ENCODE measurements at places on chromosomes 12 and 14. TPM values are rescaled to one million over a fixed set of nuclear protein-coding genes. Genes with fewer than 3 reads are reported as not detected.
A peak's percentile ranks its signal among the peaks of the same experiment; 100 is the strongest.

- H3K36me3 ChIP-seq = no peaks in the 10 kb centered on the region
- H3K27ac ChIP-seq = no peak overlapping the region
- H3K27me3 ChIP-seq = no peaks in the 10 kb centered on the region
- no peak for DNase-seq
- H3K4me1 ChIP-seq = no peaks in the 10 kb centered on the region
- no peak overlapping the region for H3K4me3 ChIP-seq
These were observed 628 bp downstream of the MEG3 start for GRCh38 chr14:100826391-100827100.

Gene NANOG
- polyA plus RNA-seq = not detected

Gene HOXC10
- not detected for polyA plus RNA-seq

Gene COCH
- 0.20 TPM for polyA plus RNA-seq

Gene ALKBH1
- polyA plus RNA-seq = 6.2 TPM

DNA sequence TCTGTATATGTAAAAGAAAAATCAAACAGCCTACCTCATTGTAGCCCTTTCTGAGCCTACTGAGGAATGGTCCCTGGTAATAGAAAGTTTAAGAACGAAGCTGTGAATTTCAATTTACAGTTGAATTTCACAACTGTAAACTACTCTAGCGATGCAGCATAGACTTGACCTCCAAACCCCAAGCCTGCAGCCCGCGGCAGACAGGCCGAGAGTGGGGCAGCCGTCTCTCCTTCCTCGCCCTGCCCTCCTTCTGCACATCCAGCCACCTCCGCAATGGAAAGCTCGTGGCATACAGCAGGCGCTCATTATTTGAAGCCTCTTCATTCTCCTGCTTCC is 15.3 kb downstream of the RNASE2 start:
- H3K4me3 ChIP-seq = peak overlapping the region; percentile 92
- H3K36me3 ChIP-seq = no peaks in the 10 kb centered on the region
- H3K27me3 ChIP-seq = peaks cover 6% of the 10 kb centered on the region
- no peak for DNase-seq

- H3K4me3 ChIP-seq = no peak overlapping the region
- DNase-seq = no peak
- H3K27ac ChIP-seq = no peak overlapping the region
- no peaks in the 10 kb centered on the region for H3K36me3 ChIP-seq
These were observed 128.5 kb upstream of the FRMD6 start for GRCh38 chr14:51523243-51523642.

DNA sequence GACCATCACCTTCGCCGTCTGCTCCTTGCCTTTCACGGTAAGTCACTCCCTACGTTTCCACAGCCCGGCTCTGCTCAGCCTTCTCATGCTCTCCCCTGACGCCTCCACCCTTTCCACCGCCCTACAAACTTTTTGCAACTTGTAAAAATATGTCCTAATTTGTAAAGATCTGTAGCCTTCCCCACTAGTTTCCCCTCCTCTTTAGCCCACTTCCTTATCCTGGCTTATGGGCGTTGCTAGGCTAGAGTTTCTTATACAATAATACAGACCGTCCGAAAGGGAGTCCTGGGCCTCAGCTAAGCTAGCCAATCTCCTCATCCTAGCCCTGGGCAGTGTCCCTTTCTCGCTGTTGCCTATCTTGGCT is 1.2 kb downstream of the PTGER2 start:
- DNase-seq = peak; percentile 44
- peaks cover 20% of the 10 kb centered on the region for H3K36me3 ChIP-seq
- H3K27me3 ChIP-seq = peaks cover 11% of the 10 kb centered on the region
- H3K4me3 ChIP-seq = peak overlapping the region; percentile 98
- H3K4me1 ChIP-seq = peaks cover 67% of the 10 kb centered on the region

- no peak for DNase-seq
- H3K36me3 ChIP-seq = no peaks in the 10 kb centered on the region
- H3K4me1 ChIP-seq = no peaks in the 10 kb centered on the region
- no peak overlapping the region for H3K27ac ChIP-seq
- peaks cover 1% of the 10 kb centered on the region for H3K27me3 ChIP-seq
These were observed 113.2 kb downstream of the MSRB3 start for GRCh38 chr12:65391711-65392110.

Gene GLTP
- polyA plus RNA-seq = 64.8 TPM

Gene KRT78
- polyA plus RNA-seq = not detected

- no peaks in the 10 kb centered on the region for H3K36me3 ChIP-seq
- DNase-seq = no peak
- H3K4me3 ChIP-seq = no peak overlapping the region
- no peaks in the 10 kb centered on the region for H3K4me1 ChIP-seq
These were observed 185.7 kb downstream of the PRKD1 start for GRCh38 chr14:29741909-29742401.

Gene LBHD2
- polyA plus RNA-seq = not detected

GRCh38 chr12:93679308-93679925 is 2.2 kb downstream of the CRADD start:
- peak overlapping the region; percentile 99 for H3K4me3 ChIP-seq
- H3K27me3 ChIP-seq = peaks cover 16% of the 10 kb centered on the region
- no peak for DNase-seq
- H3K4me1 ChIP-seq = peaks cover 44% of the 10 kb centered on the region
- H3K27ac ChIP-seq = peak overlapping the region; percentile 100

- DNase-seq = no peak
- H3K27ac ChIP-seq = no peak overlapping the region
- peaks cover 17% of the 10 kb centered on the region for H3K27me3 ChIP-seq
- H3K36me3 ChIP-seq = no peaks in the 10 kb centered on the region
- H3K4me3 ChIP-seq = peak overlapping the region; percentile 37
- H3K4me1 ChIP-seq = peaks cover 33% of the 10 kb centered on the region
These were observed 1.6 kb upstream of the KRT74 start for GRCh38 chr12:52575256-52575655.

- H3K36me3 ChIP-seq = no peaks in the 10 kb centered on the region
- H3K4me3 ChIP-seq = no peak overlapping the region
- no peak overlapping the region for H3K27ac ChIP-seq
- DNase-seq = no peak
These were observed 157.1 kb upstream of the GRIN2B start for GRCh38 chr12:14138495-14138894.

Gene TUBA1A
- polyA plus RNA-seq = 206 TPM

DNA sequence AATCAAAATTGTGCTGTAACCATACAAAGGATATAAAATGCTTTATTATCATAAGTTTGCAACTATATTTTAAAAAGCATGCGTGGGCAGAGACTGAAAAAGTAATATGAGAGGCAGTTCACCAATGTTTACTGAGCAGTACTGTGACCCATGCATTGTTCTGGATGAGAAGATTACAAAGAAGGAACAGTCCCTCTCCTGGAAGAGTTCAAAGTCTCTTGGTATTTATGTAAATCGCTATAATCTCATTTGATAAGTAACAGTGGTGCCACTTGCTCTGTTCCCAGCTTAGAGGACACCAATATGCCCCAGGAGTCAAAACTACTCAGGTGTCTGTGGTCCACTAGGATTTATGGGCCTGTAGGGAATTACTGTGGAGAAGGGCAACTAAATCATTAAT is 2.1 kb upstream of the CMAS start:
- DNase-seq = no peak
- no peak overlapping the region for H3K4me3 ChIP-seq
- H3K27me3 ChIP-seq = peaks cover 9% of the 10 kb centered on the region
- peaks cover 21% of the 10 kb centered on the region for H3K4me1 ChIP-seq
- no peaks in the 10 kb centered on the region for H3K36me3 ChIP-seq

DNA sequence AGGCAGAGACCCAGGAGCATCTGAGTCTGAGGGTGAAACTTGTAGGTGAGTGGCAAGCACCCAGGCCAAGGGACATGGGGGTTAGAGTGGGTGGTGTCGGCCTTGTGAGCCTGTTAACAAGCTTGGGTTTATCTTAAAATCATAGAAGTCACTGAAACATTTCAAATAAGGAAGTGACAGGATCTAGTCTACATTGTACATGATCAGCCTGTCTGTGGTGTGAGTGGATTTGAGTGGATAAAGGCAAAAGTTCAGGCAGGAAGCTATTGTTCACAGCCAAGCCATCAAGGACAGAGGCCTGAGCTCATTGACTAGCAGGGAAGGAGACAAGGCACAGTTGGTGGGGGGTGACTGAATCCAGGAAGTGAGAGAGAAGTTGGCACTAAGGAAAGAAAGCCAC is 59.3 kb upstream of the FKBP4 start:
- no peak overlapping the region for H3K27ac ChIP-seq
- H3K27me3 ChIP-seq = peaks cover 3% of the 10 kb centered on the region
- no peaks in the 10 kb centered on the region for H3K36me3 ChIP-seq

Gene HOXC4
- polyA plus RNA-seq = 0.92 TPM

Gene PMEL
- polyA plus RNA-seq = not detected

GRCh38 chr14:59310633-59311032 is 122.2 kb downstream of the DAAM1 start:
- H3K27ac ChIP-seq = no peak overlapping the region
- no peaks in the 10 kb centered on the region for H3K36me3 ChIP-seq
- peaks cover 8% of the 10 kb centered on the region for H3K4me1 ChIP-seq
- peaks cover 1% of the 10 kb centered on the region for H3K27me3 ChIP-seq

- peaks cover 62% of the 10 kb centered on the region for H3K4me1 ChIP-seq
- peaks cover 31% of the 10 kb centered on the region for H3K27me3 ChIP-seq
- H3K36me3 ChIP-seq = peaks cover 3% of the 10 kb centered on the region
These were observed 16.1 kb upstream of the GNG2 start for GRCh38 chr14:51844081-51844881.

DNA sequence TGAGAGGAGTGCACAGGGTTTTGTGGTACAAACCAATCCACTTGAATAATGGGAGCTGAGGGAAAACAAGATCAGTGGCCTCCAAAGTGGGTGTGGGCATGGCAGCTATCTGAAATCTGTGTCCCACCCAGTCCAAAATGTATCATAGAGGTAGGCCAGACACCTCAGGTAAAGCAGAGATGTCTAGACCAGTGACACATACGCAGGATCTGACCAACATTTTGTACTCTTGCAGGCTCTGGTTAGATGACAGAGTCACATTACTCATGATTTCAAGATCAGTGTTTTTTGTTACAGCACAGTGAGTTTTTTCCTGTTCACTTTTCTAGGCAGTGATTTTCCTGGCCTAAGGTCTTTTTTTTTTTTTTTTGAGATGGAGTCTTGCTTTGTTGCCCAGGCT is 211.8 kb downstream of the PCNX1 start:
- no peak for DNase-seq
- H3K36me3 ChIP-seq = peaks cover 9% of the 10 kb centered on the region
- no peak overlapping the region for H3K4me3 ChIP-seq
- no peak overlapping the region for H3K27ac ChIP-seq

Gene CLEC4A
- 1.6 TPM for polyA plus RNA-seq

GRCh38 chr14:63682727-63683593 is 41.3 kb upstream of the WDR89 start:
- H3K4me1 ChIP-seq = peaks cover 4% of the 10 kb centered on the region
- no peak overlapping the region for H3K4me3 ChIP-seq
- DNase-seq = no peak
- no peaks in the 10 kb centered on the region for H3K27me3 ChIP-seq
- H3K36me3 ChIP-seq = peaks cover 13% of the 10 kb centered on the region

Gene KCNA1
- polyA plus RNA-seq = not detected

DNA sequence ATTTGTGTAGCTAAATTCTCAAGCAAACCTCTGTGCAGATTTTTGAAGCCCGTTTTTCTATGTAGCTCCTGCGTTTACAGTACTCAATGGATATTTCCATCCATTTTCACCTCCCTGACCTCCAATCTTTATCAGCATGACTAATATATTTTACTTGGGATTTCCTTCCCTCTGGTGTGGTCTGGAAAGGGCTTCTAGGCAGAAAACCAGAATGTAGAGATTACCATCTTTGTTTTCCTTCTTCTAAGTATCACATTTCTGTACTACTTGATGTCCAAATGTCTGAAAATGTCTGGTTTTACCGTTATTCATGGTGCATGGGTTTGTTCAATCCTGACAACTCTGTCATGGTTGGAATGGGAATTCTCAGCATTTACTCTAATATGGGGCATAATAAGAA is 907.6 kb upstream of the FLRT2 start:
- H3K27me3 ChIP-seq = no peaks in the 10 kb centered on the region
- H3K4me1 ChIP-seq = no peaks in the 10 kb centered on the region
- no peak overlapping the region for H3K4me3 ChIP-seq
- DNase-seq = no peak

- peaks cover 2% of the 10 kb centered on the region for H3K27me3 ChIP-seq
- H3K4me1 ChIP-seq = peaks cover 10% of the 10 kb centered on the region
- H3K4me3 ChIP-seq = no peak overlapping the region
- H3K27ac ChIP-seq = peak overlapping the region; percentile 69
- H3K36me3 ChIP-seq = peaks cover 13% of the 10 kb centered on the region
These were observed 13.4 kb downstream of the AGAP2 start for GRCh38 chr12:57724936-57725740.

- H3K36me3 ChIP-seq = no peaks in the 10 kb centered on the region
- no peak overlapping the region for H3K4me3 ChIP-seq
- H3K4me1 ChIP-seq = no peaks in the 10 kb centered on the region
- DNase-seq = no peak
- H3K27me3 ChIP-seq = no peaks in the 10 kb centered on the region
- H3K27ac ChIP-seq = no peak overlapping the region
These were observed 24.6 kb downstream of the PRICKLE1 start for GRCh38 chr12:42564996-42565395.

DNA sequence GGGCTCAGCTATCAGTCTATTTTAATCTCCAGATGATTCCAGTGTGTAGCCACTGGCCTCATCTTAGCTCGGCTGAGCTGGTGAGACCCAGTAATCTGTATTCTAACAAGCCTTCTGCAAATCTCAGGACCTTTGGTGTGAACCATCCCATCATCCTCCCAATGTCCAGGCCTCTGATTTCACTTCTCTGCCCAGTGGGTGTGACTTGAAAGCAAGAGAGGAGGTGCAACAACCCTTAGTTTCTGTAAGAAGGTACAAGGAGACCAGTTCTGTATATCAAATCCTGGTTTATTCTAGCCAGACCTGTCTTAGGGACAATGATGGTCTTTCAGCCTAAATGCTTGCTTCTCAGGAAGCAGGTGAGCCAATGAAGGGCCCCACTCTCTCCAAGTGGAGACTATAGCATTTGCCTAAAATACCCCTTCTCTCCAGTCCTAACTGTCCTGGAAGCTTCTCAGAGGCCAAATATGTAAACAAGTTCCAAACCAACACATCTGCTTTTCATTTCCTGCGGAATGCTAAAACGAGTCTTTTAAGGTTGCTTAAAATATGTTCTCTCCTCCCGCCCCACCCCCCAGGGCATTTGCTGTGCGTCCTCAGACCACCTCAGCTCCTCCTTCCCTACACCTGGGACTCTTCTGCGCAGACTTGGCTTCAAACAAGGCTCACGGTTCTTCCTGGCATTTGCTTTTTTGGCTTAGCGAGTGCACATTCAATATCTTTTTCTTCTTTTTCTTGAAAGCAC is 78.4 kb upstream of the FUT8 start:
- H3K36me3 ChIP-seq = no peaks in the 10 kb centered on the region
- no peak for DNase-seq
- peaks cover 7% of the 10 kb centered on the region for H3K4me1 ChIP-seq
- no peak overlapping the region for H3K4me3 ChIP-seq
- no peak overlapping the region for H3K27ac ChIP-seq
- no peaks in the 10 kb centered on the region for H3K27me3 ChIP-seq

DNA sequence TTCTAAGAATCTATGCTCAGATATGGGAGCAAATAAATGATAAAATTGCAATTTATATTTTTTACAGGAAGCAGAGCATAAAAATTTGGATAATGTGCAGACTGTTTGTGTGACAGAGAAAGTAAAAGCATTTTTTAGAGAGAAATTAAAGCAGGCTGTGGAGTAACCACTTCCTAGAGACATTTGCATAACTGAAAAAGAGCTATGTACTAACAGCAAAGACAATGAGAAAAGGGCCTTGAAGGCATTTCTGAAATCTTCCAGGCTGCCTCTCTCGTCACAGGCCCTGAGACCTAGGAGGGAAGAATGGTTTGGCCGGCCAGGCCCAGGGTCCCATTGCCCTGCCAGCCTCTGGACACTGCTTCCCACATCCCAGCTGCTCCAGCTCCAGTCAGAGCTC is 247.2 kb downstream of the ALX1 start:
- H3K4me1 ChIP-seq = peaks cover 4% of the 10 kb centered on the region
- no peaks in the 10 kb centered on the region for H3K36me3 ChIP-seq
- peak overlapping the region; percentile 20 for H3K27ac ChIP-seq
- H3K4me3 ChIP-seq = no peak overlapping the region
